ENCODE measurements at places on chromosomes 5 and 9. TPM values are rescaled to one million over a fixed set of nuclear protein-coding genes. Genes with fewer than 3 reads are reported as not detected.

DNA sequence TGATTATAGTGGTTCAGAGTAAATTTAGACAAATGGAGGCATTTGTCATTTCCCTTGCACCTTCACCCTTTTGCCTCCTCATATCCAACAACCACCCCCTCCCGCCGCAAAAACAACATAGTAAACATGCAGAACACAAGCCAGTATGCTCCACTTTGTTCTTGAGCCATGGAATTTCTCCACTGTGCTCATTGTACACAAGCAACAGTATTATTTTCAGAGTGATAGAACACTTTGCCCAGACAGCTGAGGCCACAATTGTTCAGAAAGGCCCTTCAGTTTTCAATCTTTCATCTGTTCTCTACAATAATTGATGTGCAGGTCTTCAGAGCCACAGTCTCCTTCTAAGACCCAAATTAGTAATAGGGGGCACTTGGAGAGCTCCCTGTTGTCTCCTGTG lies 272.8 kb upstream of the SLC30A5 start:
- no peak overlapping the region for H3K4me3 ChIP-seq
- DNase-seq = no peak
- H3K36me3 ChIP-seq = no peaks in the 10 kb centered on the region
- no peaks in the 10 kb centered on the region for H3K27me3 ChIP-seq

Gene DMAC1
- 40.8 TPM for total RNA-seq

- H3K4me1 ChIP-seq = peaks cover 56% of the 10 kb centered on the region
- no peaks in the 10 kb centered on the region for H3K36me3 ChIP-seq
- peak overlapping the region; percentile 84 for H3K4me3 ChIP-seq
- peak; percentile 57 for DNase-seq
- peak overlapping the region; percentile 96 for H3K27ac ChIP-seq
These were observed 744 bp downstream of the OTULIN start for GRCh38 chr5:14665101-14665822.

DNA sequence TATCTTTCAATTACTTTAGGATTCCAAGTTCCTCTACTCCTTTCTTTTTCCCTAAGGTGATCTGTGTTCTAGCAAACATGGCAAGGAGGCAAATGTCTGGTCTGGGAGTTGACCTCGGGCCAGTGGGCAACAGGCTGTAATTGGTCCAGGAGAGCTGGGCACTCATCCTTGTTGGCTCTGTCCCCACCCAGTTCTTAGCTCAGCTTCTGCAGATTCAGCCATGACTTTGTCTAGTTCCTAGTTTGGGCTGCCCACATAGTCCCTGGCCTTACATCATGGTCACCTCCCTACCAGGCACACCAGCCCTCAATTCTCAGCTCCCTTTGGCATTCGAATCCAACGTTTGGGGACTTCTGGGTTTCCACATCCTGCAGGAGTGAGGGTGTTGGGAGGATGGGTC lies 92.1 kb upstream of the DAP start:
- no peak overlapping the region for H3K27ac ChIP-seq
- no peak for DNase-seq
- no peaks in the 10 kb centered on the region for H3K36me3 ChIP-seq
- peaks cover 11% of the 10 kb centered on the region for H3K4me1 ChIP-seq
- peaks cover 13% of the 10 kb centered on the region for H3K27me3 ChIP-seq
- no peak overlapping the region for H3K4me3 ChIP-seq

GRCh38 chr5:19058216-19058615 lies 929.8 kb downstream of the CDH18 start:
- no peaks in the 10 kb centered on the region for H3K36me3 ChIP-seq
- no peaks in the 10 kb centered on the region for H3K4me1 ChIP-seq
- H3K27ac ChIP-seq = no peak overlapping the region
- DNase-seq = no peak

DNA sequence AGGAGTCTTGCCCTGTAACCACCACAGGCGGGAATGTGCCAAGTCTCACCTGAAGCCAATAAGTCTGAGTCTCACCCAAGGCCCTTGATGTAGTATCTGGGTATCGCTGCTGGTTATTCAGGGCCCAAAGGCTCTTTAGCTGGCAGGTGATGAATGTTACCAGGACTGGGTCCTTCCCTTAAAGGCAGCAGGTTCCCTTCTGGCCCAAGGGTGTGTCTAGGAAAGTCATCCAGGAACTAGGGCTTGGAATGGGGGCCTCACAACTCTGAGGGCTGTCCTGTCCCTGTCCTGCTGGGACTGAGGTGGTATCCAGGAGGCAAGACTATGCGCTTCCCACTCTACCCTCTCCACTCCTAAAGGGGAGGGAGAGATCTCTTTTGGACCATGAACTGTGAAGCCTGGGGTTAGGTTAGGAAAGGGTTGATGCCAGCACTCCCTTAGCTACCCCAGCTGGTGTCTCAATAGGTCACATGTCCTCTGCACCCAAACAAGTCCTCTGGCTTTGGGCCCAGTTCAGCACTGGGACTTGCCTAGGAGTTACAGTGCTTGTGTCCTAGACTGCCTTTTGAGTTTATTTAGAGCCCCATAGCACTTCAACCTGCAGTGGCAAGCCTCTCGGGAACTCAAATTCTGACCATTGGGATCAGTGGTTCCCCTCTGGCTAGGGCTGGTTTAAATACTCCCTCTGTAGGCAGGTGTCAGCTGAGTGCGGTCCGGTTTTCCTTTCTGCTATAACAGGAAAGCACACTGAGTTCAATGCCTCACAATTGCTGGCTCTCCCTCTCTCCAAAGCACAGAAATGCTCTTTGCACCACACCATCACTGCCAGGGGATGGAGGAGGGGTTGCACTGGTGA lies 22.5 kb upstream of the RANBP3L start:
- no peaks in the 10 kb centered on the region for H3K36me3 ChIP-seq
- H3K27ac ChIP-seq = no peak overlapping the region
- H3K4me3 ChIP-seq = no peak overlapping the region

DNA sequence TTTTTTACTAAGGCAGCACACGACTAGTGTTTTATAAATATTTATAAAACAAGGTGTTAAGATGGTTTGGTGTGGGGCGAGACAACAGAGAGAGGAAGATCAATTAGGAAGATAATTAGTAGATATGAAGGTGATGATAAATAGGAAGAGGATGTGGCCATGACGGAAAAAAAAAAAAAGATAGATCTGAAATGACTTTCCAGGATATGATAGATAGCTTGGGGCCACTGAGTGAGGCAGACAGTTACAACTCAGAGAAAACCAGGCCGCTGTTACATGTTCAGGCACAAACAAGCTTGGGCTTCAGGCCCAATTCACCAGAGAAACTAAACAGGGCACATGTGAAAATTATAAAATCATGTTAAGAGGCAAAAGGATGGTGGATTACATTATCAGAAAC lies 43.2 kb downstream of the KIAA0825 start:
- no peak for DNase-seq
- no peak overlapping the region for H3K4me3 ChIP-seq
- no peak overlapping the region for H3K27ac ChIP-seq

- H3K27ac ChIP-seq = no peak overlapping the region
- H3K36me3 ChIP-seq = no peaks in the 10 kb centered on the region
- H3K27me3 ChIP-seq = no peaks in the 10 kb centered on the region
These were observed 291.2 kb upstream of the PTPRD start for GRCh38 chr9:10903969-10904368.

DNA sequence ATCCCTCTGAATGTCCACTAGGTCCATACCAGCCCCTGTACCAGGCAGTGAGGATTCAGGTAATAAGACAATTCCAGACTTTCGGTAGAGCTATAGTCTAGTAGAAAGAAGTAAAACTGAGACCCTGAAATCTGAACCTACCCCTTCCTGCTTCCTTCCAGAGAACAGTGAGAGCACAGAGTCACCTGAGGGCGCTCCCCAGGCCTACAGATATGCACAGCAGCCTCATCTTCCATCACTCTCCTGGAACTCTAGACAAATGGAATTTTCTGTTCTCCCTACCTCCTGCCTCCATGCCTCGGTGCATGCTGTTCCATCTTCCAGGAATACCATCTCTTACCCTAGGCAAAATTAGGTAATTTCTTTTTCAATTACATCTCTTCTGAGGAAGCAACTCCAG lies 3.1 kb upstream of the GNA14 start:
- H3K4me1 ChIP-seq = peaks cover 20% of the 10 kb centered on the region
- no peak overlapping the region for H3K27ac ChIP-seq
- peaks cover 16% of the 10 kb centered on the region for H3K27me3 ChIP-seq

Gene ARID3C
- total RNA-seq = not detected

GRCh38 chr9:103991001-103991400 lies 103.1 kb upstream of the SMC2 start:
- H3K27ac ChIP-seq = no peak overlapping the region
- no peaks in the 10 kb centered on the region for H3K36me3 ChIP-seq
- DNase-seq = no peak
- H3K27me3 ChIP-seq = no peaks in the 10 kb centered on the region

DNA sequence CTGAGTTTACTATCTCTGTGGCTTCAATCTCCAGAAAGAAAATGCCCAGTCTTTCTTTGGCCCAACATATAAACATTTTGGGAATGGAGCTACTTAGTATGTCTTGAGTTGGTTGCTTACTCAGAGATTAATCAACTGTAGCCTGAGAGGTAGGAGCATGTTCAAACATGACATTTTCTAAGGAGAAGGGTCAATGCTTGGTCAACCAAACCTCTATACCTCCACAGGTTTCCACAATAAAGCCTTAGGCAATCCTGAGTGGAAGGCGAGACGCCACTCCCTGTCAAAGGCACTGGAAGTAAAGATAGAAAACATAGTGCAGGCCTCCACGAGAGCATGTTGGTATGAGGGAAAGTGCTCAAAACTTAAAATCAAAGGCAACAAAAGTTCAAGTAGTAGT lies 411.4 kb downstream of the KCTD16 start:
- no peak overlapping the region for H3K4me3 ChIP-seq
- H3K4me1 ChIP-seq = no peaks in the 10 kb centered on the region
- DNase-seq = no peak
- H3K27ac ChIP-seq = no peak overlapping the region

- H3K4me1 ChIP-seq = no peaks in the 10 kb centered on the region
- no peaks in the 10 kb centered on the region for H3K36me3 ChIP-seq
- no peaks in the 10 kb centered on the region for H3K27me3 ChIP-seq
These were observed 41.4 kb upstream of the RUSC2 start for GRCh38 chr9:35448496-35448895.

DNA sequence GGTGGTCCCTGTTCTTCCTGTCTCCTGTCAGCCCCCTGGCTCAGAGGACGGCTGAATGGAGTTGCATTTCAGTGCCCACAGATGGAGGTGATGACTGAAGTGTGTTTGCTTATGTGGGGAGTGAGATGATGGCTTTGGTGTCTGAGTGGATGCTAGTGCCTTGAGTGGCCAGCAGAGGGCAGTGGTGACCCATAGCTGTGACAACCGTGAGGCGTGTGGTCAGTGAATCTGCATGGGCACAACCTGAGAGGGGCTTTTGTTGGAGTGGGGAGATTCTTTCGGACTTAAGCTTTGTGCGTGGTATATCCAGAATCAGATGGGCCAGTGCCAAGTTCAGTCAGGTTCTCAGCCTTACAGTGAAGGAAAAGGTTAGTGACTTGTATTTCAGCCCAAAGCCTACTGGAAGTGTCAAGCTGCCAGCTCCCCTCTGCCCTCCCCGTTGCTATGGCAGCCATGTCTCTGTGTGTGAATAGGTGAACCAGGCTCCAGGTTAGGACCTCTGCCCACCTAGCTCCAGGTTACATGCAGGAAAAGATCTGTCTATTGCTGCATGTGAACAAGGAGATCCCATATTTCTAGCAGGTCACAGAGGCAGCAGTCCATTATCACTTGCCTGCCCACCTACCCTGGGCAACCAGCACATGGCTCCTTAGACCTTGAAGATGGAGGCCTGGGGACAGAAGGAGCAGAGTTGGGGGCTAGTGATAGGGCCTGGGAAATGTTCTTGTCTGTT lies 14.7 kb upstream of the CXXC5 start:
- H3K27ac ChIP-seq = no peak overlapping the region
- DNase-seq = peak; percentile 71
- peaks cover 22% of the 10 kb centered on the region for H3K36me3 ChIP-seq

Gene CAMK4
- total RNA-seq = 2.7 TPM

- no peak overlapping the region for H3K4me3 ChIP-seq
- no peak overlapping the region for H3K27ac ChIP-seq
- H3K4me1 ChIP-seq = no peaks in the 10 kb centered on the region
- H3K36me3 ChIP-seq = no peaks in the 10 kb centered on the region
- peaks cover 3% of the 10 kb centered on the region for H3K27me3 ChIP-seq
- no peak for DNase-seq
These were observed 117.5 kb downstream of the IRX2 start for GRCh38 chr5:2633992-2634391.

Gene SAPCD2
- total RNA-seq = 0.86 TPM

Gene CORO2A
- 26.1 TPM for total RNA-seq

- H3K27ac ChIP-seq = no peak overlapping the region
- DNase-seq = no peak
- H3K27me3 ChIP-seq = no peaks in the 10 kb centered on the region
- no peaks in the 10 kb centered on the region for H3K4me1 ChIP-seq
These were observed 1890.1 kb upstream of the WWC1 start for GRCh38 chr5:166401391-166401790.

Gene KCNV2
- not detected for total RNA-seq

DNA sequence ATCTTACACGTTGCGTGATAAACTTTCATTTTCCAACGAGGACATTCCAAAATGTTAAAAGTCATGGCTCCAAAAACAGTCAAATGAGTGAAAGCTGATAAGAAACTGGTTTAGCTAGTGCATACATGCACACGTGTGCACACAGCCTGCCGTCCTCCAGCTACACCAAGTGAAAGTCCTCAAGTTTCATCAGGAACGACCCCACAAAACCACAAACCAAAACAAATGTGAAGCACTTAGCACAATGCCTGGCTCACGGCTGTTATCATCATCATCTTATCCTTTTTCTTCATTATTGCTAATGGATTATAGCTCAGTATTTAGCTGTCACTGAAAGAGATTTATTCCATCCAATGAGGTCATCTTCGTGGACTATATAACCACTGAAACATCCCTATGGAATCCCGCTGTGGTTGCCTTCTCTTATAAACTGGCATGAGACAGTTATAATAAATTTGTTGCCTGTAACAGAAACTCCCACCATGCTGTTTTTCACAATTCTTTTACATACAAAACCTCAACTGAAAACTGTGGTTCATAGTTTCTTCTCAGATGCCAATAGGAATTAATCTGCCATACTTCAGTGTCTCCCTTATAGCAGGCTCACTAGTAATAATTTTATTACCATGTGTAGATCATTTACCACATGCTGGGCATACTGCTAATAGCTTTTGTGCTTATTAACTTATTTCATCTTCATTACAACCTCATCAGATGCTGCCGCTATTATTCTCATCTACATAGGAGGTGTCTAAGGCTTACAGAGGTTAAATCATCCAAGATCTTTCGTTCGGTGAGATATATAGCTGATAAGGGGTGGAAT lies 56.1 kb downstream of the SAXO1 start:
- no peak overlapping the region for H3K27ac ChIP-seq
- no peak overlapping the region for H3K4me3 ChIP-seq
- no peaks in the 10 kb centered on the region for H3K36me3 ChIP-seq
- H3K27me3 ChIP-seq = no peaks in the 10 kb centered on the region

Gene LCN1
- not detected for total RNA-seq

DNA sequence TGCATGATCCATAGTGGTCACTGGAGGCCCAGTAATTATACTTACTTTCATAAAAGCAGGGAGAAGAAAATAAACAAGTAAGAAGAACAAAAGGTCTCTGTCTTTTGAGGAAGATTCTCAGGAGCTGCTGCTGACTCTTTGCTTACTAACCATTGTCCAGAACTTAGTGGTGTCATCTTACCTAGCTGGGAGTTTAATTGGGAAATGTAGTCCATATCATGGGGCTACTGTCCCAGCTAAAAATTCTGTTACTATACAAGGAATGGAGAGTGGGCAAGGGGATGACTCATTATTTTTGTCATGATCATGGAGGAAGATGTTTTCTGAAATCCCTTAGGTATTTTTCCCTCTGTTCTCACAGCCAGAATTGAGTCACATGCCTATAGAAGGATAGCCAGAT lies 639.3 kb downstream of the MTRR start:
- no peaks in the 10 kb centered on the region for H3K4me1 ChIP-seq
- H3K27me3 ChIP-seq = no peaks in the 10 kb centered on the region
- DNase-seq = no peak
- no peaks in the 10 kb centered on the region for H3K36me3 ChIP-seq
